ENCODE measurements at places on chromosomes 7 and 10.

GRCh38 chr10:20712774-20713173, 184.3 kb downstream of the NEBL start:
- DNase-seq, result no peak

DNA sequence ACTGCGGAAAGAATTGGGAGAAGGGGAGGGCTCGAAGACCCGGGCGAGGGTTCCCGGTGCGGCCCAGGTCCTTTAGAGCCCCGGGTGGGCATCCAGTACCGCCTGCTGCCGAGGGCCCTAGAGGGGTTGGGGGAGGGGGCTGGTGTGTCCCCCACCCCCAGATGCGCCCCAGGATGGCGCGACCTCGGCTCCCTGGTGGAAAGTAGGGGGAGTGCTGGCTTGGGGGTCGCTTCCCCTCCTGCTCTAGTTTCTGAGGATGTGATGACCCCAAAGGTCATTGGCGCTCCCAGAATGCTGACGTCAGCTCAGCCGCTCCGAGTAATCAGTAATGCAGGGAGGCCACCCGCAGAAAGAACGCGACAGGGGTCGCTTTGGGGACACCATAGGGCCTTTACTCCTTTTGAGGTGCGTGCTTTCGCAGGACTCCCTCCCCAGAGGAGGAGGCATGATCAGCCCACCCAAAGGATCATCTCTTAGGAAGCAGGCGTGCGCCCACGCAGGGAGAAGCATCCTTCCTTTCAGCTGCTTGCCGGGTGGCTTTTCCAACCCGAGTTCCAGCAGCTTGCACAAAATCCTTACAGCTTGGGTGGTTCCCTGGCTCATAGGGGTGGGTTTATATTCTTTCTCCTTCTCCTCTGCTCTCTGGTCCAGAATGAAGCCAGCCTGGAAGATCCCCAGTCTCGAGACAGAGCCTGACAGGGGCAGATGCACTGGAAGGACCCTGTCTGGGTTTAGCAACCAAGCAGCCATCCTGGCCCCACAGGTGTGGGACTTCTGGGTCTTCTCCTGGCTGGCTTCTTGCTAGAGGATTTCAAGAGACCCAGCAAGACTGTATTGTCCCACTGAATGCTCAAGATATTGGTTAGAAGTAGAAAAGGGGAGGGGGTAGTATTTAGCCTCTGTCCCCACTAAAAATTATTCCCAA, 1.3 kb upstream of the PRKAG2 start:
- no peak for DNase-seq

DNA sequence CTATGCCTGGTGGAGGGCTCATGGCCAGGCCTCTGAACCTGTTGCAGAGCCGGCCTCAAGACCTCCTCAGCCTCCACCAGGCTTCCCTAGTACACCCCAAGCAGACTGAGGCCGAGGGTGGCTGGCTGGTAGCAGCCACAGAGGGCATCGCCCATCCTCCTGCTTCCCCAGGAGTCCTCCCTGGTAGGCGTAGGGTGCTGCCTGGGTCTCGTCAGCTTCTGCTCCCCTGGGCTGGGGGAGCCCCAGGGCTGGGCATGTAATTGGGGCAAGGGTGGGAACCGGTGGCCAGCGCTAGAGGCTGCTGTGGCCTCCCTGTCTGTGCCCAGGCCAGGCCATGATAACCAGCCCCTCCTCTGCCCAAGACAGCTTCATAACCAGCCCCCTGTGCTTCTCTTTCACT, 32.6 kb downstream of the TBATA start:
- no peak for DNase-seq

- DNase-seq, result peak; percentile 53
These were observed 10.7 kb upstream of the SPOCK2 start for GRCh38 chr10:72098836-72099599.

DNA sequence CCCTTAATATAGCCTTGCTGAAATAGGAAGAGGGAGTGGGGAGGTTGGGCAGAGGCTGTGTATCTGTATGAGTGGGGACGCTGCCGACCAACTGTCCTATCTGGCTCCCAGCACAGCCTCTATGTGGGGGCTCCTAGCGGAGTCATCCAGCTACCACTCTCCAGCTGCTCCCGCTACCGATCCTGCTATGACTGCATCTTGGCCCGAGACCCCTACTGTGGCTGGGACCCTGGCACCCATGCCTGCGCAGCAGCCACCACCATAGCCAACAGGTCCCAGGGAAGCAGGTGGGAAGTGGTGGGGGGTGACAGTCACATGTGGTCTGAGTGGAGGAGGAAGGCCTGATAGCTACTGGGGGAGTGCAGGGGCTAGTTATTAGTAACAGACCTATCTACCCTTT, 6.6 kb downstream of the MRPL43 start:
- no peak for DNase-seq

- DNase-seq, result no peak
These were observed 167.1 kb downstream of the SEMA3D start for GRCh38 chr7:85019778-85020177.

GRCh38 chr10:103334567-103334966, 16.4 kb downstream of the PCGF6 start:
- DNase-seq, result no peak

DNA sequence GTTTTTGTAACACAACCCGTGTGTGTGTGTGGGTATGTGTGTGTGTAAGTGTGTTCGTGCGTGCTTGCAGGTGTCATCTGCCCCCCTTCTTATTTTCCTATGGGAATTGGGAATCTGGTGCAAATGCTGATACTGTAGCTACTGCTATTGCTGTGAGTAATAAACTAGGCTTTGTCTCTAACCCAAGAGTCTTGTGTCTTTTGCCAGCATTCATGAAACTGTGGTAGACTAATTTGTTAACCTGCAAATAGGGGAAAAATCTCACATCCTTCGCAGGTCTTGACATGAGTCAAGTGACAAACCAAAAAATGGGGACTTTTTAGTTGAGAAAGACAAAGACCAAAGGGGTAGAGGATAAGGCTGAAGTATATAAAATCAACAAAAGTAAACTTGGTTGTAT, 57.9 kb upstream of the FAM133B start:
- DNase-seq, result no peak

GRCh38 chr7:83475420-83475819, 173.5 kb downstream of the SEMA3E start:
- peak; percentile 29 for DNase-seq

- DNase-seq, result no peak
These were observed 87.2 kb upstream of the KIF5B start for GRCh38 chr10:32143302-32143847.

GRCh38 chr10:97336942-97337831, 2.7 kb upstream of the FRAT2 start:
- DNase-seq, result peak; percentile 26

DNA sequence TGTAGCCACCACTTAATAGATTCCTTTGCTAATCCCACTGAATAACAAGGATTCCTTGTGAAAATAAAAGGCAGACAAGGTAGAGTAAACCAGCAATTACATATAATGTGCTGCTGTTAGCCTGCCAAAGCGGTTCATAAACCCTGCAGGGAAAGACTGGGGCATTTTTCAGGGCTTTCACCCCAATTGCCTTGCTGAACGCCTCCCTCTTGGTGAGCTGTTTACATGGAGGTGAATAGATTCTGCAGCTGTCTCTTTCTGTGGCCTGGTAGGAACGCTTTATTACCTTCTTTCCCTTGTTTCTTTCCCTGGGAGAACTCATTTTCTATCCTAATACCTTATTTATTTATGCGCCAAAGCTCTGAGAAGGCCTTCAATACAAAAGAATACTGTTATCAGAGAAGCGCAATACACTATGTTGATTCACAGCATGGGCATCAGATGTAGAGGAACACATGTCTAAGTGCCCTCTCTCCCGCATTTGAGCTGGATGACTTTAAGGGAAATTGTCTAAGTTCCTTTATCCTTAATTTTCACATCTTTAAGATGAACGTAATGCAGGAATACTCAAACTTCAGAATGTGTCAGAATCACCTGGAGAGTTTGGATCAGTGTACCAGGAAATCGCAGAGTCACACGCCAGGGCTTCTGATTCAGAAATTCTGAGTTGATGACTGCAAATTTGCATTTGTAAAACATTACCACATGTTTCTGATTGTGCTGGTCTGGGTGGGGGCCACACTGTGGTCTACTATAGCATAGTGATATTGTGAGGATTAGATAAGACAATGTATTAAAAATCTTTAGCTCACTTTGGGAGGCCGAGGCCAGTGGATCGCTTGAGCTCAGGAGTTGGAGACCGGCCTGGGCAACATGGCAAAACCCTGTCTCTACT, 1203.8 kb downstream of the SORCS3 start:
- DNase-seq, result no peak

DNA sequence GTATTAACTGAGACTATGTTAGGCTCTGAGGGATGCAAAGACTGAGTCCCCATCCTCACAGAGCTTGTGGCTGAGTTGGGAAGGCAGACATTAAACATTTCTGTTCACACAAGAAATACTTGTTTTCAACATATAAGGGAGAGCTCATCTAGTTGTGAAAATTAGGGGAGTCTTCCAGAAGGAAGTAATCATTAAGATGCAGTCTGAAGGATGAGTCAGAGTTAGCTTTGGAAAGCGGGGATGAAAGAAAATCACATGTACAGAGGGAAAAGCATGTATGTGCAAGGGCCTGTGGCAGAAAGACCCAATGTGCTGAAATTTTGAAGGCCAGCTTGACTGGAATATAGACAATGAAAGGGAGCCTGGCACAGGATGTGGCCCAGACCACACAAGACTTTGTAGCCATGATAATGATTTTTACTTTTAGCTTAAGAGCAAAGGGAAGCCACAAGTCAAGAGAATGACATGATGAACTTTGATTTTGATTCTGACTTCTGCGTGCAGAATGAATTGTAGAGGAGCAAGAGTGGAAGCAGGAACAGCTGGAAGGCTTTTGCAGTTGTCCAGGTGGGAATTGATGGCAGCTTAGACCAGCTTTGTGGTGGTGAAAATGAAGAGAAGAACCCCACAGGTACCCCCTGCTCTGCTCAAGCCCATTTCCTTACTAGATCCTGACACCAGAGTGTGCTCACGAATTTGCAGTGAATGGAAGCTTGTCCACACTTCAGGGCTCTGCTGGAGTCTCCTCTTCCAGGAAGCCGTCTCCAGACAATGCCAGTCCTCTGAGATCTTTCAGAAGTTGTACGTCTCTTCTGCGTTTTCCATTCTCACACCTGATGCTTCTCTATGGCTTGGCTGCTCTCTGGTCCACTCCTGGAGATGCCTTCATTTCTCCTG, 115.6 kb downstream of the ATXN7L1 start:
- DNase-seq, result no peak

All from A673 (cell line).